ENCODE measurements at places on chromosomes 11 and 22.
A peak's percentile ranks its signal among the peaks of the same experiment; 100 is the strongest.

- DNase-seq = no peak
Measured at GRCh38 chr11:92667486-92668152, 301.8 kb upstream of the MTNR1B start.

DNA sequence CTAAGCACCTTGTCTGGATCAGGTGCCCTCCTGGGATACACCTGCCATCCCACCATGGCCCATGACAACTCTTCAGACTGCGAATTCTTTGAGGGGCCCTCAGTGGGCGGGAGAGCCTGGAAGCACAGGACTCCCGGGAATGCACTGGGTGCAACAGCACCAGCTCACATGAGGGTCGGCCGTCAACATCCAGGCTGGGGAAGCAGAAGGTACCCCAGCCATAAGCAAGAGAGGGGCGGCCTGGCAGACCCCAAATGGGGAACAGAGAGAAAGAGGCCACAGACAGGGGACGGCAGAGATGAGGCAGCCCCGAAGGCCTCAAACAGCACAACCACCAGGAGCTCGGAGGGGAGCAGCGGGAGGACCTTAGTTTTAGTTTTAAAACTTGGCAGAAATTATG, 94.4 kb downstream of the PHF21B start:
- no peak for DNase-seq

- DNase-seq = no peak
Measured at GRCh38 chr22:22735695-22736611, 91.5 kb downstream of the GGTLC2 start.

- no peak for DNase-seq
Measured at GRCh38 chr11:118398791-118399559, 2.4 kb upstream of the ATP5MG start.

GRCh38 chr22:42079319-42080251, at the start of gene SMDT1:
Gene SMDT1 (plus strand): TSS chr22:42079700. CDS start chr22:42079769, 69 bp downstream.
- peak; percentile 95 for DNase-seq

DNA sequence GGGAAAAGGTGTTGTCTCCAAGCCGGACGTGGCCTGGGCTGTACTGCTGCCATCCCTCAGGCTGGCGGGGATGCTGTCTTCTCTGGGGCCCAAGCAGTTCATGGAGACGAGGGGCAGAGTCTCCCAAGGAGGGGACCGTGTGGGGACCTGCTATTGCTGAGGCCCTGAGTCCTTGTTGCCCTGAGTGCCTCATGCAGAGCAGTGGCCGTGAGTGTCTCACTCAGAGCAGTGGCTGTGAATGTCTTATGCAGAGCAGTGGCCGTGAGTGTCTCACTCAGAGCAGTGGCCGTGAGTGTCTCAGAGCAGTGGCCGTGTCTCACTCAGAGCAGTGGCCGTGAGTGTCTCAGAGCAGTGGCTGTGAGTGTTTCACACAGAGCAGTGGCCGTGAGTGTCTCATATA, 54.7 kb downstream of the GRAMD4 start:
- DNase-seq = no peak

DNA sequence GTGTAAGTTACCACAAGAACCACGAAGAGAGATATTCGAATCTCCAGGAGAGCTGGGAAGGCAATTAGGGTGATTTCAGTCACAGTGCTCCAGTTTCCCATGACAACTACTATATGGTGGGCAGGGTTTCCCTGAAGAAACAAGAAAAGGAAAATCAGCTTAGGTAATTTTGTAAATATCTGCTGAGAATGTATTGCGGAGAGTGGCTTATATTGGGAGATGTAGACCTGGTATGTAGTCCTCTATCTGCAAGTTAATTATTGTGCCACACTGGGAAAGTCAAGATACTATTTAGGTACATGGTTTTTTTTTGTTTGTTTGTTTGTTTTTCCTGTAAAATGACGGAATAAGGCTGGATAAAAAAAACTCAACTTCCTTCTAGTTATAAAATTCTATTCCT, at the start of gene OR6M1:
OR6M1 (minus strand) TSS at position 101 of the 400 bp plus-strand sequence; CDS start at position 101, 0 bp downstream.
- no peak for DNase-seq

GRCh38 chr11:77506857-77507256, 33.0 kb upstream of the PAK1 start:
- DNase-seq = no peak

DNA sequence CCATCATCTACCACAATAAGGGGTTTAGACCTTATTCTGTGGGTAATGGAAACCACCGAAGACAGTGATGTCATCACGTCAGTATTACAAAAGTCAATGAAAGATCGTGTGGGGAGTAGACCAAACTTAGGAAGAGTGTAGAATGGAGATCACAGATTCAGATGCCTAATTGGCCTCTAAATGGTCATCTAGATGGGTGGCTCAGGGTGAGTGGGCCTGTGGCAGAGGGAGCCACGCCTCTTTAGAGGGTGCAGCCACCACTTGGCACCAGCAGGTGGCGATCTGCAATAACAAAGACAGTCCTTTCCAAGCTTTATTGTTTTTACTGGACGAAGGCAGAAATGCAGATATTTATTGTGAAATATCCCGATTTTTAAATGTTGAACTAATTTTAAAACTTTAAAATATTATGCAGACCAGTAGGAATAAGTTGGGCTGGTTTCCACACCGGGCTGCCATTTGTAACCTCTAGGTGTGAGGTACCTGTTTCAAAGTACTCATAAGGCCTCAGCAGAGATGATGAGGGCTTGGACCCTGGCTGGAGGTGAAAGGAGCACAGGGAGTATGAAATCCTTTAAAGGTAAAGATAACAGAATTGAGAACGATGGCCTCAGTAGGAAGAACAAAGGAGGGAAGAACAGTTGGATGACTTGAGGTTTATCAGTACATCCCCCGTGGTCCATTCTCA, 222.0 kb downstream of the DBX1 start:
- DNase-seq = peak; percentile 7

DNA sequence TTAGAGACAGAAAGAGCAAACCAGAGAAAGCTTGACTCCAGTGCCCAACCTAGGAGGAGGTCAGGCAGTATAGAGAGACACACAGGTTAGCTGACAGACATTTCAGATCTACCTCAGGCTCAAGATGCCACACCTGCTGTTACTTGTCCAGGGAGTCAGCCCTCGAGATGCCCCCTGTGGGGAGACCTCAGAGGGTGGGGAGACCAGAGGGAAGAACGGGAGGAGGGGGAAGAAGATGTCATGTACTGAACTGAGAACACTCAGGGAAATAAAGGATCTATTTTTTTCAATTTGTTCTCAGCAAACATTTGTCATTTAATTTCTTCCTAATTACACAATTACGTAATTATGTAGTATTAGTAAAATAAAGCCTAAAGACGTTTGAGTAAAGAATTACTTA, 196.3 kb upstream of the CADM1 start:
- DNase-seq = no peak
